ENCODE measurements at places on chromosomes 7 and 10.

GRCh38 chr10:91103384-91104192, 116.9 kb upstream of the PCGF5 start:
- DNase-seq: no peak

DNA sequence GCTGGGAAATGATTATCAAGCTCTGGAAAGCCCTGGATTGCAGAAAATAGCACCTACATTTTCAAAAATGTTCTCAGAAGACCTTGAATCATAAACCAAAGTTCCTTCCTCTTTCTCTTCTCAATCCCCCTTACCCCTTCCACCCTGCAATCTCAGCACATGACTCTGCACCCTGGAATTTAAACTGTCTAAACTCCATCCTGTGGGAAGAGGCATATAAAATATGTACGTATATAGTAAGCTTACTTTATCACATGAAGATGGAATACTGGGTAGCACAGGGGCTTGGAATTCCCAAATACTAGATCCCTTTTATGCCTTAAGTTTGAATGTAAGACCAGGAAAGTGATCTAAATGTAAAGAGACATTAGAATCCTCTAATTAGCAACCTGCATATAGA, 7.7 kb downstream of the AGMO start:
- DNase-seq: no peak

DNA sequence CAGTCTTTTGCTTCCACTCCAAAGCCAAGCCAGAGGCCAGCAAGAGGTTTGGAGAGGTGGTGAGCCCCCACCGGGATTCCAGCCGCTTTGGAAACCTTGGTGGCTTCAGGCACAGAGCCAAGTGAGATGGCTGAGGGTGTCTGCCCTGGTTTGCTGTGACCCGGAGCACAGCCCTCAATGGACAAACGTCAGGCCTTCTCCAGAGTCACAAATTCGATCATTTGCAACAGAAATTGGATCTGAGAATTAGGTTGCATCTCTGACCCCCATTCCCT, 885 bp upstream of the NKX1-2 start:
- DNase-seq: no peak

GRCh38 chr10:125064681-125065492, 95.5 kb downstream of the CTBP2 start:
- DNase-seq: peak; percentile 98

GRCh38 chr10:84521468-84521867, 193.1 kb downstream of the CCSER2 start:
- no peak for DNase-seq

- DNase-seq: no peak
Observed at GRCh38 chr10:85333594-85333993, 1005.2 kb downstream of the CCSER2 start.

GRCh38 chr10:69801434-69802315, at the start of gene COL13A1:
COL13A1 (plus strand) TSS chr10:69801906; CDS start chr10:69802424, 518 bp downstream.
- peak; percentile 3 for DNase-seq

DNA sequence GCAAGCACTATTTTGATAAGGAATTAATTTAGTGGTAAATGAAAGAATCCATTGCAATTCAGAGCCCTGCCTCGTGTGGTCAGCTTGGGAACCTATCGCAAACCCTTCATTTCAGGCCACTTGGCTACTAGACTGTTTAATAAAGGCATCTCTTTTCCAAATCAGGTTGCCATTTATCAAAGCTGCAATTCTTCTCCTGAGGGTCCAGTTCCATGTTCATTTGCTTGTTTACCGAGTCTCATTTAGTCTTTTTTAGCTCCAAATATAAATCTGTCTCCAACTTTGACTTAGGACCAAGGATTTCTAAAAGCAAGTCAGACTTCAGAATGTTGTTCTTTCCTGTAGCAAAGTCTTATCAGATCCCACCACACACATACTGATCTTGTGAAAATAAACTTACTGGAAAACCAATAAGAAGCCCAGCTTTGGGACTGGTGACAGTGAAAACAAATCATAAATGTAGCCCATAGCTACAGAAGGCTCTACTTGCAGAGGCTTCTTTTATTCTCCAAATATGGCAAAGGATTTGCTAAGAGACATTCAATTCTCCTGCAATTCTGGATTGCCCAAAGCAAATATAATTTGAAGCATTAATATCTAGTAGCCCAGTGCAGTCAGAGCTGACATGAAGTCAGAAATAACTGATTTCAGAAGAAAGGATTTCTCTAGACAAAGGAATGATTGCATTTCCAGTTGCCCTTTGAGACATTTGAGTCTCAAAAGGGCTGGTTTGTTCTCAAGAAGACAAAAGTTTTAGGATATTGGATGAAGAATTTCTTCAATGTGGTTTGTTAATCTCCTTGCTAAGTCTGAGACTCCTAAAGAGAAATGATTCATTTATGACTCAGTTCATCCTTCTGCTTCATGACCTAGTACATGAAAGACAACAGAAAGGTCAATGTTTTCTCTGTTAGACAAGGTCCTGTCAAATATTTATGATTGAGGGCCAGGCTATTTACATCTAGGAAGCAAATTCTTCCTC, 28.0 kb downstream of the PPP1R3C start:
- DNase-seq: peak; percentile 12

GRCh38 chr10:101189461-101190401, 39.5 kb downstream of the LBX1 start:
- no peak for DNase-seq

- DNase-seq: peak; percentile 16
Observed at GRCh38 chr10:103967448-103968071, 620 bp downstream of the SLK start.

DNA sequence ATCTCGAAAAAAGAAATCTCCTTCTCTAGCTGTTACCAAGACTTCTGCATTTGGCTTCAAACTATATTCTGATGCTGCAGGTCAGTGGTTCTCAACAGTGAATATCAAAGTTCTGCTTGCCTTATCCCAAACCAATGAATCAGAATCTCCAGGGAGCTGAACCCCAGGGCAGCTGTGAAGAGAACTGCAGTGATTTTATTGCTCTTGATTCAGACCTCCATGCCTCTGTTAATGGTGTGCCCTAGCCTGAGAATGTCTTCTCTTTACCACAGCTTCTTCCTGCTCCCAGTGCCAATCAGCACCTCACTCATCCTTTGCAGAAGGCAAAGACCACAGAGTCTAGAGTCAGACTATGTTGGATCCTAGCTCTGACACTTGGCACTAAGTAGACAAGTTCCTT, 46.2 kb upstream of the MRLN start:
- no peak for DNase-seq

GRCh38 chr10:29012926-29013554, 275.8 kb upstream of the LYZL1 start:
- DNase-seq: no peak

DNA sequence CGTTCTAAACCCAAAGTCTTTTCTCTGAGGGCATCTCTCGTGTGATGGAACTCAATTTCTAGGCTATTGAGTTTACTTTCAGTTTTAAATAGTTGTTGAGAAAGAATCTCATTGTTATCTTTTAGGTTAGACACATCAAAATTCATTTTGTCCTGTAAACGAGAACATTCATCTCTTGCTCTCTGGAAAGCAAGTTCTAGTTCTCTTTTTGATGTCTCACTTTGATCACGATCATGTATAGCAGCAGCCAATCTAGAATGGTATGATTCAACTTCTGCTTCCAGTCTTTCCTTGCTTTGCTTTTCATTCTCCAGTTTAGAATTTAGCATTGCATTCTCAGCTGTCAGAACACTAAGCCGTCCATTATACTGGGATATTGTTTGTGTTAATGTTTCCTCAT, 65.1 kb downstream of the ANKRD26 start:
- DNase-seq: peak; percentile 19

Measured in MV-4-11 (cell line).